ENCODE measurements at places on chromosomes 3 and 15.

- no peak for DNase-seq
Measured at GRCh38 chr3:31725976-31726375, 193.3 kb downstream of the STT3B start.

- peak; percentile 53 for DNase-seq
Measured at GRCh38 chr15:80070840-80071239, 11.4 kb downstream of the ZFAND6 start.

DNA sequence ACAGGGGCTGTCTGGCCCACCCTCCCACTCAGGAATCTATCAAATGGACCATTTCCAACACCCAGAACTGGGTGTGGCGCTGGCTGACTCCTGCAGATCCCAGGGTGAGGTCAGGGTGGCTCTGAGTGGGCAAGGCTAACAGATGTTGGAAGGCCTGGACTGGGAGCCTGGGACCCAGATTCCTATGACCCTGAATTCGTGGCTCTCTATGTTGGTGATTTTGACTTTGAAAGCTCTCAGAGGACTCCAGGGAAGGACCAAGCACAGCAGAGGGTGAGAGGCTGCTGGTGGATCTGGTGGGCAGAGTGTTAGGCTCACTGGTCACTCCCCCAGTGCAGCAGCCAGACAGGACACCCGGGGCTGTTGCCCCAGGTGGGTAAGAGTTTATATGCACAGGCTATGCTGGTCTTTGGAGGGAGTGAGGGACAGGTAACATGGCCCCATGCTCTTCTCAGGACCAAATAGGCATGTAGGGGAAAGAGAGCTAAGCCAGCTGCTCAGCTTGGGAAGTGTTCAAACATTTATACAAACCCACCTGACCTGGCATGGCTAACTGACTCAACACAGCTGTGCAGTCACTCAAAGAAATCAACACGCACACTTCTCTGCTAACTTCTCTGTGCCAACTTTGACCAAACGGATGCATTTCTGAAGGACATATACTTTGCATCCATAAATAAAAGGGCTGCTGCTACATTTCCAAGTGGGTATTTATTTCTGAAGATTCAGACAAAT, 62.6 kb upstream of the RAB6B start:
- DNase-seq: no peak

DNA sequence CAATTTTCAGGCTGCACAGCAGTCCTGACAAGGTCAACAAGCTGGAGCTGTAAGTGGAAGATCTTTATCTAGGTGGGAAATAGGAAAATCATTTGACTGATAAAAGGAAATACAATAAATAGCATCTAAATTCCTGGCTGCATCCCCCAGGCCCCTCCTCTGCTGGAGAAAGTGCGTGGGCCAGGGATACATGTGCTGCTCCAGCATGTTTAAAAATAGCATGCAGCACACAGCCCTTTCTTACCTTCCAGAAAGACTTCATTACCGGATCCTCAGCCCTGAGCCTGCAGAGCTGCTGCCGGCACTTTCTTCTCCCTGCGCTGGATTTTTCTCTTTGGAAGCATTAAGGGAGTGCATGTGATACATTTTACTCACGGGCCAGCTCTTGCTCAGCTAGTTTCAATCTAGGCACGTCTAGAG, 77.3 kb downstream of the HMG20A start:
- no peak for DNase-seq

DNA sequence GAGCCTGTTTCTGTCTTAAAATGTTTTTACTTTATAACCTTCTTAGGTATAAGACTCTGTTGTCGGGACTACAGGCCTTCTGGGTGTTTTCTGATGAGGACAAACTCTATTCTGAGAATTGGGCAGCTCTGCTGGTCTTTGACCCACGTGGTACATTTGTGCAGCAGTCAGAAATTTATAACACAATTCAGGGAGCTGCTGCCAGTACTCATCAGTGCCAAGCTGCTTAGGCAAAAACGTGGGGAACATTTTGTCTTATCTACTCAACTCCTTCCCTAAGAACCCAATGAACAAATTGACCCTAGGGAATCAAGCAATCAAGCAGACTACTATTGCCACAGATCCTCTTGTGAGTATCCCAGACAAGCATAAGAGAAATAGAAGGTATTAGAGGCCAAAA, 180.7 kb upstream of the PDZRN3 start:
- DNase-seq: no peak

- no peak for DNase-seq
Measured at GRCh38 chr15:90401495-90401894, 13.5 kb downstream of the IQGAP1 start.

- no peak for DNase-seq
Measured at GRCh38 chr15:64621056-64621455, 154.3 kb downstream of the RBPMS2 start.

GRCh38 chr3:46811615-46812236, 51.5 kb downstream of the MYL3 start:
- peak; percentile 14 for DNase-seq

DNA sequence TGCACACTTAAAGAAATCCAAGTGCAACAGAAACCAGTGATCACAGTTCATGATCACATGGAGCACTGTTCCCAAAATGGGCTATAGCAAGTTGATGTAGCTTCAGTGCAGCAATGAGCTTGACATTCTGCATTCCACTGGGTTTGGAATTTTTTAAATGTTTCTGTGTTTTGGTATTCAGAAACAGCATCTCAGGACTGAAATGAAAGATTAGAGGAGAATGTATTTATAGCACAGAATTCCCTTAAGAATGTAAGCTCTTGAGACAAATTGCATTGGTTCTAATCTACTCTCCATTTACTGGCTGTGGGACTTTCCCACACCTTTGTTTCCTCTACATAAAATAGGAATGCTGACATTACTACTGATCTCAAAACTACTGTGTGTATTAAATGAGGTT, 162.7 kb downstream of the FGF12 start:
- DNase-seq: no peak

GRCh38 chr3:137020888-137021287, 63.1 kb downstream of the IL20RB start:
- no peak for DNase-seq

- DNase-seq: no peak
Measured at GRCh38 chr15:57476533-57476975, 100.2 kb downstream of the CGNL1 start.

- no peak for DNase-seq
Measured at GRCh38 chr3:194548346-194549321, 61.8 kb upstream of the ATP13A3 start.
